ENCODE measurements at places on chromosomes 13 and 19.
A peak's percentile ranks its signal among the peaks of the same experiment; 100 is the strongest.

GRCh38 chr13:33782631-33783030, 35.3 kb upstream of the RFC3 start:
- no peak for DNase-seq

DNA sequence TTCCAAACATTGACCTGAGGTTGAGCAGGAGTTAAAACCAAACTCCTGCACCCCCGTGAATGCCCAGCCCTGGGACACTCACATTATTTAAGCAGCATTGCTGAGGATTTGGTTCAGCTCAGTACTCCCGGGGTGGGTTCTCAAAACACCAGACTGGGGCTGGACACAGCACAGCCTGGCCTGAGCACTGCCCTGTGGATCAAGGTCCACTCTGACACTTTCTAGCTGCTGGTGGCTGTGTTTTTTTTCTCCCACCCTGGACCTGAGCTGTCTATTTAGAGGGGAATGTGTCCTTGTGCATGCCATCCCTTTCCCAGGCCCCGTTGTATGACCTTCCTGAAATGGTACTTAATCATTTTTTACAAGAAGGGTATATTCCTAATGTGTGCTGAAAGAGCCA, 94.7 kb upstream of the GJB6 start:
- DNase-seq: no peak

DNA sequence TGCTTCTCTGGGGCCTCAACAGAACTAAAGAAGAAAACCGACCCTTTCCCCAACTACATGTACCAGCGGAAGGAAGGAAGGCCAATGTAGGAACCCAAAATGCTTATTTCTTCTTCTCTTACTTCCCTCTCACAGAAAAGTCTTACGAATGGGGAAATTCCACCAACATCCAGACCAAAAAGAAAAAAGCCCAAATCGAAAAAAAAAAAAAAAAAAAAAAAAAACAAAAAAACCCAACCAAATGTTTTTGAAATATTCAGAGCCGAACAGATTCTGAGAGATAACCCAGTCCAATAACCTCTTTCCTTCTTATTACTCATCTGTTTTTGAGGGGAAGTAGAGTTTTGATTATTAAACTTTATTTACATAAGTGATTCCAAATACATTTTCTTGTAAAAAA, 3.9 kb downstream of the PPM1N start:
- DNase-seq: no peak

DNA sequence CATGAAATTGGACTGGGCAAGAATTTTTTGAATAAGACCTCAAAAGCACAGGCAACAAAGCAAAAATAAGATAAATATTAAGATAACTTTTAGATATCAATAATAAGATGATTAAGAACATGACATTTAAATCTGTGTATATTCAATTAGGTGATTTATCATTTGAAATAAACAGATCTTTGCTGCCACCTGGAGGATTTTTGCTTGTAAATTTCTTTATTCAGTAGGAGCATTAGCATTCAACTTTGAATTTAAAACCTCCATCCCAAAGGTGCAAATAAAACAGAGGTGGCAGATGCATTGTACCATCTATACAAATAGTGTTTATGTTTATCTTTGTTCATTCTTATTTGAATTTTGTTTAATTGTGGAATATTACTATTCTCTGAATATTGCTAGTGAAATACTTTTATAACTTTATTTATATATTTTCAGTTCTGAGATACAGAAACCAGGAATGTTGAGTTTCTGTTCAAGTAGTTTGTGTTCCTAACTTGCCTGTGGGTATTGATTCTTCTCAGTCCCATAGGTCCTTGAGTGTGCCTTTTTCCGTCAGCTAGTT, 20.9 kb downstream of the COG6 start:
- peak; percentile 66 for DNase-seq

DNA sequence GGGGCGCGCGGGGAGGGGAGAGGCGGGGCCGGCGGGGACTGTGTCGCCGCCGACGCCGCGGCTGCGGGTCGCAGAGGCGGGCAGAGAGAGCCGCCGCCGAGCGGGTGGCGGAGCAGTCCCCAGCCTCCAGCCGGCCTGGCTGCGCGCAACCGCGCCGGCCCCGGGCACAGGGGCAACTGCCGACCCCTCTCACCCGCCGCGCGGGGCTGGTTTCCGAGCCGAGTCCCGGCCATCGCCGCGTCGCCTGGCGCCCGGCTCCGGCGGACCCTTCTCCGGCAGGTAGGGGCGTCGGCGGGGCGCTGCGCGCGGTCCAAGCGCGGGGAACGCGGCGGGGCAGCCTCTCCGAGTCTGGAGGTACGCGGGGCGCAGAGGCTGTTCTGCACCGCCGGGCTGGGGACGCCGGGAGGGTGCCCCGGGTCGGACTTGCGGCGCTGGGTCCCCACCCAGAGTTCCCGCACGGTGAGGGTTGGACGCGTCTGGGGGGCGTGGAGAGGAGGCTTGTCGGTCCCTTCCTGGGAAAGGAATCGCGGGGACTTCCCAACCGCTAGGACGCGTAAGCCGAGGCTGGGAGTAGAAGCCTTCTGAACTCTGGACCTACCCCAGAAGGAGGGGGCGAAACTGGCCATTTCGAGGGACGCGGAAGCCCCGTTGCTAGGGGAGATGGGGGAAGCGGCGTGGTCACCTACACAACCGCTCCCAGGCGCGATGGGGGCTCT, 133.6 kb upstream of the MYO16 start:
- no peak for DNase-seq

- DNase-seq: peak; percentile 81
Observed at GRCh38 chr19:8517551-8518442, 3.8 kb upstream of the ZNF414 start.

GRCh38 chr13:23183292-23183691, 2.5 kb downstream of the SGCG start:
- DNase-seq: no peak

- no peak for DNase-seq
Observed at GRCh38 chr19:48962849-48963165, 2.3 kb upstream of the FTL start.

DNA sequence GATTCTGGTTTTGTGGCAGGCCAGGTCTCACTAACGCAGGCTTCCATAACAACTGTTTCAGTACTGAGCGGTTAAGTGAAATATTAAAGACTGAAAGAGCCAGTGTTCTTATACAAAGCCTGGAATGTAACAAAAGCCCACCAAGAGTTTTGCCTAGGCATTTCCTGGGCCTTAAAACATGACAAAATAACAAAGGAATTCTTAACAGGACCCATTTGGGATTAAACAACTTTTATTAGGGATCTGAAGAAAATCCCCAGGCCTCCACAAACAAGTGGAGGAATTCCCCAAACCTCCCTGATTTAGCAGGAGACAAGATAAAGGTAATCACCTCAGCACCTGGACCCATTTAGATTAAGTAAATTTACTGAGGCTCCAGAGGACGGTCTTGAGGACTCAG, 799.7 kb upstream of the SPRY2 start:
- no peak for DNase-seq

DNA sequence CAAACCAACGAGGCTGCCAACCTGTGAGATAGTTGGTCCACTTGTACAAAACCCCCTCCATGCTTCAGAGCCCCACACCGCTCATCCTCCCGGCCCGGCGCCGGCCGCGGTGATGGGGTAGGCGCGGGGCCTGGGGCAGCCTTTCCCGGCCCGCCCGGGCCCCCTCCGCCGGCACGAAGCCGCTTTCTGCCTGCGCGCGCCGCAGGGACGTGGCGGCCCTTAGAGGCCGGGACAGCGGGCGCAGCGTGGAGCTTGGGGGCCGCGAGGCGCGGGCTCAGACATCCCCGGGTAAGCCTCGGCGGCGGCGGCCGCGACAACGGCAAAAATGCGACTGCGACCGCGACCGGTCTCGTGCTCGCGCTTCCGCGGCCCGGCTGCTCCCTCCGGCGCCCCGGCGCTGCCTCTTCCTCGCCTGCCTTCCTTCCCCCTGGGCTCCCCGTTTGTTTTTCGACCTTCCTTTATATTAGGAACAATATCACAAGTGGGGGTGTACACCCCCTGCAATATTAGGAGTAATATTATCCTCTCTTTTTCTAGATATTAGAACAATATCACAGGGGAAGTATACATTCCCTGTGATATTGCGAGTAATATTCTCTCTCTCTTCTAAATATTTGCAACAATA, 53.9 kb upstream of the CEACAM21 start:
- peak; percentile 10 for DNase-seq

GRCh38 chr19:54650108-54650655, 12.6 kb upstream of the LILRB4 start:
- no peak for DNase-seq

GRCh38 chr19:55362990-55363716, at the start of gene GARIN5B:
Gene GARIN5B (minus strand): TSS chr19:55363260. CDS start chr19:55363066, 194 bp downstream.
- DNase-seq: no peak

- no peak for DNase-seq
Observed at GRCh38 chr19:48680436-48681126, 7.8 kb upstream of the NTN5 start.

GRCh38 chr13:106113796-106114195, 421.7 kb downstream of the EFNB2 start:
- DNase-seq: peak; percentile 23

DNA sequence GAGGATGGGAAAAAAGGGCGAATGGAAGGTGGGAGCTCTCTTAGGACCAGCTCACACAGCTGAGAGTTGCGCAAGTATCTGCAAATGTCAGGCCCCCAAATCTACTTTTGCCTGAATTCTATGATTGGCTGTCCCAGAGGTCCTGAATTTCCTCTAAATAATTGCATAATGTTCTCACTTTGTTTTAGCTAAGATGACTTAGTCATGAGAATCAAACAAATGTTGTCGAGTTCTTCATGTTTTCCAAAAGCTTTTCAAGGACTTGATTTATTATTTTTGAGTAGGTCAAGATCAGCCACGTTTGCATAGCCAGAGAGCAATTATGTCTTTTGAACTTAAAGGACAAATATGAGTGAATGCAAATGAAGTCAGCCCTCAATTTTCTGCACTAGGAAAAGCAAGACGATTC, 246.6 kb upstream of the MAB21L1 start:
- DNase-seq: peak; percentile 48
